ENCODE measurements at places on chromosomes 6 and 20. TPM values are rescaled to one million over a fixed set of nuclear protein-coding genes. Genes with fewer than 3 reads are reported as not detected.

GRCh38 chr20:63163171-63163570 lies 52.8 kb downstream of the YTHDF1 start:
- DNase-seq = no peak

GRCh38 chr20:51807720-51808250 lies 5.5 kb upstream of the SALL4 start:
- no peak for DNase-seq

ADGB gene
- total RNA-seq = 1.1 TPM

- DNase-seq = peak; percentile 78
Observed at GRCh38 chr20:62624325-62624690, 18.0 kb upstream of the SLCO4A1 start.

GRCh38 chr6:146903451-146903850 lies 300.8 kb upstream of the STXBP5 start:
- DNase-seq = no peak

DNA sequence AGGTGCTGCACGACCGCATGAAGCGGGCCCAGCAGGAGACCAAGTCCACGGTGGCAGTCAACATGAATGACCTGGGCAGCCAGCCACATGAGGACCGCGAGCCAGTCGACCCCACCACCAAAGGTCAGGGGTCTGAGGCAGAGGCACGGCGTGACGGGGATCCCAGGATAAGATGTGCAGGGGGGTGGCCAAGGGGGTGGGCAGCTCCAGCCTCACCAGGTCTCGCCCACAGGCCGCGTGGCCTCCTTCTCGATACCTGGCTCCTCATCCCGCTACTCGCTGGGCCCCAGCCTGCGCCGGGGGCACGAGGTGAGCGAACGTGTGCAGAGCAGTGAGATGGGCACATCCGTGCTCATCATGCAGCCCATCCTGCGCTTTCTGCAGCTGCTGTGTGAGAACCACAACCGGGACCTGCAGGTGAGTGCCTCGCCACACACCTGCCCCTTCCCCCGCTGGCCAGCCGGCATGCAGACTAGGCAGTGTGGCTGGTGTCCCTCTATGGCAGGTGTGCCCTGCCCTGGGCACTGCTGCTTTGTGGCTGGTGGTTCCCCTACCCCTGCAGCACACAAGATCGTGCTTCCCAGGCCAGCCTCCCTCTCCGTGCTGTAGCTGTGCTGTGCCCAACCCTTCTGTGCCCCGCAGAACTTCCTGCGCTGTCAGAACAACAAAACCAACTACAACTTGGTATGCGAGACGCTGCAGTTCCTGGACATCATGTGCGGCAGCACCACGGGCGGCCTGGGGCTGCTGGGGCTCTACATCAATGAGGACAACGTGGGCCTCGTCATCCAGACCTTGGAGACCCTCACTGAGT lies 25.9 kb downstream of the UQCC2 start:
- no peak for DNase-seq

DNA sequence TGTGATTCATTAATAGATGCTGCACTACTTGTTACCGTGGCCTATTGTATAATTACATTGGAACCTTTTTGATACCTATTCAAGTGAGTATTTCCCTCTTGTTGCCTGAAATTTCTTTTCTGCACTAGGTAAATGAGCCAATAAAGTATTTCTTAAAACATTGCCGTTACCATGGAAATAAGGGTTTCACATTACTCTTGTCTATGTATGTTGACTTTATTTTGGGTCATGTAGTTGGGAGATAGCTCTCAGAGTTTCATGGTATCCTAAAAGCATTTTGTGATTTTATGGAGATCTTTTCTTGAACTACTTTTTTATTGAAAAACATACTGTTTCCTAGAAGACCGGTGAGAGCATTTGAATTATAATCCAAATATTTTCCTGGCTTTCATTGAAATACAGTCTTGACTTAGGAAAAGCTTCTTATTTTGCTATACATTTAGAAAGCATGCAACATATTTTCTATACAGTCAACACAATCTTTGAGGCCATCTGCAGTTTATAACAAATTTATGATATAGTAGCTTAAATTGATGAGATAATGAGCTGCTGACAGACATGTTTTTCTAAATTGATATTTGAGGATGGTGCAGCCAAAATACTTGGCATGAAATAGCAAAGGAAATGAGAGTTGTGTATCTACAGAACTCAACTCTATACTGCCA lies 650.4 kb downstream of the RFPL4B start:
- no peak for DNase-seq

DNA sequence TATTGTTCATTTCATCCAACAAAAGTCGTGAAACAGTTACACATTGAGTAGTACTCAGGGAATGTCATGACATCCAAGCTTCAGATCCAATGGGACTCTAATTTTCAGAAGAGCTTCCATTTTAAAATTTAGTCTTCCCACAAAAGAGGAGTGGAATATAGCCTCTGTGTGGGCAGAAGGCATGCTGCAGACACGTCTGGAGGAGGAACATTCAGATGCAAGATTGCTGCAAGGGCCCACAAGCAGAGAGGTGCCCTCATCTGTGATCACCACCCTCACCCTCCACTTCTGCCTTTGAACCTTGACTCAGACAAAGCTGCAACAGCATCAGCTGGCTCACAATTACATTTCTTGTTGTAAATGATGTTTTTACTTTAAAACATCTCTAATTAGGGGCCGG lies 29.9 kb downstream of the NRN1 start:
- no peak for DNase-seq

DNA sequence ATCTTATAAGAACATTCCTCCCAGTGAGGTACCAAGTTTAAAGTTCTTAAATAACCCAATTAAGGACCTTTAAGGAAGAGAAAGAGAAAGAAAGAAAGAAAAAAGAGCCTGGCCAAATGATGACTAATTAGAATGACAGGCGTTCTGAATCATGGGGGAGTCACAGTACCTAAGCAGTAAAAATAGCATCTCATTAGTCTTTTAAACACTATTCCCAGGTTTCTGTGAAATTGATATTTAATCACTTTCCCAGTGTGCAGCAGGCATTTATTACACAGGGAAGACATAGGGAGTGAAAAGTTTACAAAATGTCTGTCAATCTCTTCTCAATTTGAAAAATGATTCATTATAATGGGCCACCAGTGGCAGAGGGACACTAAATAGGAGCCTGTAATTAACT lies 251.4 kb upstream of the MANEA start:
- DNase-seq = no peak

RIPPLY2 gene
- not detected for total RNA-seq

LIN28B gene
- total RNA-seq = not detected

- no peak for DNase-seq
Observed at GRCh38 chr6:111478749-111479148, 4.3 kb downstream of the REV3L start.

GRCh38 chr20:37316116-37316774 lies 26.8 kb downstream of the MANBAL start:
- DNase-seq = peak; percentile 45

GRCh38 chr20:56437196-56437960 lies 25.3 kb downstream of the CASS4 start:
- no peak for DNase-seq

- DNase-seq = peak; percentile 37
Observed at GRCh38 chr6:43838276-43839036, 68.4 kb downstream of the VEGFA start.

DNA sequence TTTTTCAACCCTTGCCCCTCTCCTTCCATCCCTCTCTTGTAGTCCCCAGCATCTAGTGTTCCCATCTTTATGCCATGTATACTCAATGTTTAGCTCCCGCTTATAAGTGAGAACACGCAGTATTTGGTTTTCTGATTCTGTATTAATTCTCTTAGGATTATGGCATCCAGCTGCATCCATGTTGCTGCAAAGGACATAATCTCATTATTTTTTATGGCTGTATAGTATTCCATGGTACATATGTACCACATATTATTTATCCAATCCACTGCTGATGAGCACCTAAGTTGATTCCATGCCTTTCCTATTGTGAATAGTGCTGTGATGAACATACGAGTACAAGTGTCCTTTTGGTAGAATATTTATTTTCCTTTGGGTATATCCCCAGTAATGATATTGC lies 66.8 kb downstream of the UNC5CL start:
- DNase-seq = no peak

FRK gene
- total RNA-seq = 25.4 TPM

RSPO4 gene
- total RNA-seq = not detected

DNA sequence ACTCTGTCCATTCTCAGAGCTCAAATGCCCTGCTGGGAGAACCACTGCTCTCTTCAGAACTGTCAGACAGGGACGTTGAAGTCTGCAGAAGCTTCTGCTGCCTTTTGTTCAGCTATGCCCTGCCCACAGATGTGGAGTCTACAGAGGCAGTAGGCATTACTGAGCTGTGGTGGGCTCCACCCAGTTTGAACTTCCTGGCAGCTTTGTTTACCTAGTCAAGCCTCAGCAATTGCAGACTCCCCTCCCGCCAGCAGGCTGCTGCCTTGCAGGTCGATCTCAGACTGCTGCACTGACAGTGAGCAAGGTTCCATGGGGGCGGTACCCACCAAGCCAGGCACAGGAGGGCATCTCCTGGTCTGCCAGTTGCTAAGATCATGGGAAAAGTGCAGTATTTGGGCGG lies 21.8 kb upstream of the UFL1 start:
- DNase-seq = no peak

SSTR4 gene
- not detected for total RNA-seq

DNA sequence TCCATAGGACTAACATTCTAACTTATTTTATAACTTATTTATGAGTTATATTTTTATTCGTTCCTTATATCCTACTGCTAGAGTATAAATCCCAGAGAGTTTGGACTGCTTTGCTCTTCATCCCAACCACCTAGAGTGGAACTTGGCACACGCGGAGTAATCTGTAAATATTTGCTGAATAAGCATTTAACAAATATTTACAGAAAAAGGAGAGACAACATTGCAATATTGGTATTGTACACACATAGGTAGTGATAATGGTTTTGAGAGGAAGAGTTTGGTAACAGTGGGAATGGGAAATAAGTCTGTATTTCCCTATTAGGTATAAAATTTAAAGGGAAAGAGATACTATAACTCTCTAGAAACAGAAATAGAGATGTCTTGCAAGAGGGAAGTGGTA lies 634.8 kb upstream of the CITED2 start:
- no peak for DNase-seq

GRCh38 chr6:79784395-79784753 lies 153.2 kb downstream of the SH3BGRL2 start:
- DNase-seq = no peak

DNA sequence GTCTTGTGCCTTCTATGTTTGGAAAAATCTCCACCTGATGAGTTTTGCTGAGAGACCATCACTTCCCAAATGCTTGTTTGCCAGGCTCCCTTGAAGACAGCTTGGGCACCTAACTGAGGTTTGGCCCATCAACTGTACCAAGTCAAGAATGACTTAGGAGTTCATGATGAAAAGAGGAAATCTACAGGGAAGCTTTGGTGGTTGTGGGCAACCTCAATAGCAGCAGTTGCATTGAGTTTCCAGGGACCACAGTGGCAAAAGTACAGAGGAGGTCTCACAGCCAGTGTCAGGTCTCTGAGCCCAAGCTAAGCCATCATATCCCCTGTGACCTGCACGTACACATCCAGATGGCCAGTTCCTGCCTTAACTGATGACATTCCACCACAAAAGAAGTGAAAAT lies 49.7 kb upstream of the PHACTR1 start:
- no peak for DNase-seq

ULBP2 gene
- total RNA-seq = not detected
